Upper lobe of left lung (tissue), 6 donors: ENCODE measurements at places on chromosomes 6 and 20. TPM values are rescaled to one million over a fixed set of nuclear protein-coding genes. Genes with fewer than 3 reads are reported as not detected.
A peak's percentile ranks its signal among the peaks of the same experiment; 100 is the strongest.

Gene GABRR1
- not detected for total RNA-seq

Gene MAD2L1BP
- 27.4 TPM for total RNA-seq

Gene KCNK15
- total RNA-seq: 2.7 TPM

GRCh38 chr6:13135152-13135551 is 193.2 kb downstream of the TBC1D7 start:
- peak; percentile 8 for DNase-seq

DNA sequence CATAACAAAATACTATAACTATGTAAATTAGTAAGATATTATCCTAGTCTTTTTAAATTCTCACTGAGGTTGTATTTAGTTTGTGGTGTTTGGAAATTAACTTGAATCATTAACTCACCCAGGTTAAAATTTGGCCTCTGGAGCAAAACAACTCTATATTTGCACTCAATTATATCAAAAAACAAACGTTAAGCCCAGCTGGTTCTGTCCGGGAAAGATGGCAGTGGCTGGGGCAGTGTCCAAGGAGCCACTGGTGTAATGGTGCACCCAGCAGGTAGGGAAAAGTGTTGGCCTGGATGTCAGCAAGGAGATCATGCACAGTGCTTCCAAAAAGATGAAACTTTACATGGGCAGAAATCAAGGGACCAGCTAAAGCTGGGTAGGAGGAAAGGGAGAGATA is 285.3 kb upstream of the CITED2 start:
- no peak for DNase-seq

- no peak for DNase-seq
Measured at GRCh38 chr6:51098791-51099190, 280.1 kb downstream of the TFAP2B start.

GRCh38 chr6:155710704-155711103 is 255.1 kb upstream of the NOX3 start:
- no peak for DNase-seq

Gene MTFR2
- 9.4 TPM for total RNA-seq

Gene ZFP57
- not detected for total RNA-seq

- DNase-seq: no peak
Measured at GRCh38 chr6:158912655-158913054, 87.3 kb downstream of the RSPH3 start.

- no peak for DNase-seq
Measured at GRCh38 chr20:14208956-14209355, 128.5 kb downstream of the FLRT3 start.

DNA sequence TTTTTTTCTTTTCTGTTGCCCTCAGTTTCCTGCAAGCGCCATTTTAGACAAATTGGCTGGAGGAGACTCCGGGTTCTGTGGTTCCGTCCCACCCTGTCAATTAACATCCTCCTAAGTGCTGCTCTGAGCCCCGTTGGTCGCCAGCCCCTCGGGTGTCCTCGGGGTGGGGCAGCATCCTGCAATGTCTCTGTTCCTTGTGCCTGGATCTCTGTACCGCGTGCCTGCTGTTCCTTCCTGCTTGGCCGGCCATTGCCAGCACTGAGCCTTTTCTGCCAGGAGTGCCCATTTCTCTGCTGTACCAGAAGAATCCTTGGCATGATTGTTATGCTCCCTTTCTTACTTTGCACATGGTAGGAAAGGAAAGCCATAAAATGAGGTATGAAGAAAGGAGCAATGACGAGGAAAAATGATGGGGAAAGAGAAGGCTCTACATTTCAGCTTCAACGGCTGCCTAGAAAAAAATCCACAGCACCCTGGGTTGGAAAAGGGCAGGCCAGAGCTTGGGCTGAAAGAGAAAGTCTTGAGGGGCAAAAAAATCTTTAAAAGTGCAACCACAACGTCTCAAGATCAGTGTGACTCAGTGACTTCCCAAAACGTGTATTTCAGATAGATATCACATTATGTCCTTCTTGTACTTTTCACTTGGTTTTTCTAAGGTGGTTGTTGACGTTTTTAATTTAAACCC is 256.7 kb downstream of the CLIC5 start:
- no peak for DNase-seq

- DNase-seq: no peak
Measured at GRCh38 chr20:38543014-38543906, 37.7 kb upstream of the ADIG start.

GRCh38 chr6:2998998-2999617 is 586 bp upstream of the NQO2 start:
- DNase-seq: no peak

- DNase-seq: no peak
Measured at GRCh38 chr20:4366076-4366475, 350.7 kb upstream of the RNF24 start.

Gene HCRTR2
- total RNA-seq: not detected

DNA sequence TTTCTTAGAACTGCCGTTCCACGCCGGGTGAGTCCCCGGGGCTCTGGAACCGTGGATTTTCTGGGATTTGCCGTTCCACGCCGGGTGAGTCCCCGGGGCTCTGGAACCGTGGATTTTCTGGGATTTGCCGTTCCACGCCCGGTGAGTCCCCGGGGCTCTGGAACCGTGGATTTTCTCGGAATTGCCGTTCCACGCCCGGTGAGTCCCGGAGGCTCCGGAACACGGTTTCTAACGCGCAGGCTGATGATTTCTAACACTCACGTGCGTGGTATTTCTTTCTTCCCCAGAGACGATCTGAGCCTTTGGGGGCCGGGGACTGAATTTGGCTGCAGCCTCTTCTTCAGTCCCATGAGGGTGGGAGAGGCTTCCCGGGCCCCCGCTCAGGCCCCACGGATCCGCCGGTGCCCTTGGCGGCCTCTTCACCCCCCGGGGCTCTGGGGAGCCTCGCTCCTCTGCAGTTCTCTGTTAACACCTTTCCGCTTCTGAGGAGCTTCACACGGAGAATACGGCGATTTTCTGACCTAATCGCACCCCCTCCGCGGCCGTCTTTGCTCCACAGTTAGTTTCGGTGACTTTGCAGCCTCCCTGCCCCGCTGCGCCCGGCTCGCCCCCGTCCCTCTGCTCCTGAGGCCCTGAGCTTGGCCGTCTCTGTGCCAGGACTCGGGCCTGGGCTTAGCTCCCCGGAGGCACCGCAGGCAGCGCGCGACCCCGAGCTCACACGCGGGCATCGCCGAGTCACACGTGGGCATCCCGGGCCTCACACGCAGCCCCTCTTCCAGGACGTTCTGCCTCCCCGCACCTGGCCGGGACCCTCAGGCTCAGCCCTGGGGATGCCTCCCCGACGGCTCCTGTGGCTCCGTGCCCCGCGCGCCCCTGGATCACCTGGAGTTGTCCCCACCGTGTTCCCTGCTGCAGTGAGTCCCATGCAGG is 7.2 kb upstream of the KIF25 start:
- no peak for DNase-seq

DNA sequence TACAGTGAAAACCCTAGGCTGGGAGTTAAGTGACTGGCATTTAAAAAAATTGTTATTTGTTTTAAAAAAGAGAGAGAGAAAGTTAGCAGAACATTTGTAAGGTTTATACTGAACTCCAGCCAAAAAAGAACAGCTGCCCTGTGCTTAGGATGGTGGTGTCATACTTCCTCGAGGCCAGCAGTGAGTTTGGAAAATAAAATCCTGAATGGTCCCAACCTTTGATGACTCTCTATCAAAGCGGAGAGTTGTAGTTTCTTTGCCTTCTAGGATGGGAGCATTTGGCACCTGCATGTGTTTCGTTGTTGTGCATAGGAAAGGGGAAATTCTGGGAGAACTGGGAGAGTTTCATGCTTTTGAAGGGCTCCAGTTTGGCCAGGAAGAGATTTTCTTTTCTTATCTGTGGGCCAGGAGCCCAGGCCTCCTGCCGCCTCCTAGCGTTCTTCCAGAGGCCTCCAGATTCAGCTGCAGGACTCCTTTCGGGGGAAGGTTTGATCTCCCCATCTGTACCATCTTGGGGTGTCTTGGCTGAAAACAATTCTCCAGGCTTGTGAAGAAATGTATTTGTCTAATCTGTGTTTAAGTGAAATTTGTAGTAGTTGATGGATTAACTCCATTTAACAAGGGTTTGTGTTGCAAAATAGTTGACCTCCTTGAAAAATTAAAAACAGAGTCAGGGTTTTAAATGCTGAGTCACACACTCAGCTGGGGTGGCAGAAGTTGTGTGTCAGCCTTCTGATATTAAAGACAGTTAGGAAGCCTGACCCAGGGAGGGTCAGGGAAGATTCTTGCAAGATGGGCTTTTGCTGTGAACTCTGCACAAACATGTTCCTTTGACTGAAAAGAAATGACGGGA is 63.4 kb downstream of the TXNDC5 start:
- DNase-seq: no peak

Gene APOBEC2
- not detected for total RNA-seq

DNA sequence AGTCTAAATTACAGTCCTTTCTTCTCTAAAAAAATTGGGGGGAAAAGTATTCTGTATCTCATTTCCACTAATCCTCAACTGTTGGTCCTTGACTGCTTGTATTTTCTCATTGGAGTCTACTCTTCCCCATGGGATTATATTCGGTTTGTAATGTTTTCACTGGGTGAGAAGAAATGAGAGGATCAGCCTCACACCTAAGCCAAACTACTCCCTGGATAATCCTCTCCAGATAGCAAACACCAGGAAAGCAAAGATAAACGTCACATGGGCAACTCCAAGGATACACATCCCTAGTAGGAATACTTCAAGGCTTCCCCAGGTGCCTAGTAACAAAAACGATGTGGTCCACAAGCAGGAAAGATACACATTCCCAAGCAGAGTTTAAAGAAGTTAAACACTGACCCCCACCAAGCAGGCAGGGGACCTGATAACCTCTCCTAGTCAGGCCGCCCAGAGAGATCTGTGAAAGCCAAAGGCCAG is 53.9 kb upstream of the SOX4 start:
- DNase-seq: no peak

DNA sequence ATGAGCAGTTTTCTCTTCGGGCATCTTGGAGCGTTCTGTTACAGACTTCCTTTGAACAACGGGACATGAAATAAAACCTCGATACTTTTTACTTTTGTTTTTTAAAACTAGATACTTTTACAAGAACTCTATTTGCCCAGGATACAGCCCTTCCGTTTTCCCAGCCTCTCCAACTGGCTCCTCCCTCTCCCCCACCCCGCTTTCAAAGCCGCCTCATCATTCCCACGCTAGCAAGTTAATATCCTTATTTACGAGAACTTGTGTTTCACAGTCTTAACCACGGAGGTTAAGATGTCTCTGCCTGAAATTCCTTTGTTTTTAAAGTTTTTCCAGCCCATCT is 241 bp upstream of the CFAP206 start:
- no peak for DNase-seq

- DNase-seq: no peak
Measured at GRCh38 chr20:17765584-17765983, 65.8 kb downstream of the BANF2 start.

- DNase-seq: peak; percentile 40
Measured at GRCh38 chr6:156866220-156867015, 89.2 kb downstream of the ARID1B start.

Gene CRISP3
- 0.30 TPM for total RNA-seq

- DNase-seq: peak; percentile 74
Measured at GRCh38 chr6:36682328-36683144, 4.0 kb downstream of the CDKN1A start.

DNA sequence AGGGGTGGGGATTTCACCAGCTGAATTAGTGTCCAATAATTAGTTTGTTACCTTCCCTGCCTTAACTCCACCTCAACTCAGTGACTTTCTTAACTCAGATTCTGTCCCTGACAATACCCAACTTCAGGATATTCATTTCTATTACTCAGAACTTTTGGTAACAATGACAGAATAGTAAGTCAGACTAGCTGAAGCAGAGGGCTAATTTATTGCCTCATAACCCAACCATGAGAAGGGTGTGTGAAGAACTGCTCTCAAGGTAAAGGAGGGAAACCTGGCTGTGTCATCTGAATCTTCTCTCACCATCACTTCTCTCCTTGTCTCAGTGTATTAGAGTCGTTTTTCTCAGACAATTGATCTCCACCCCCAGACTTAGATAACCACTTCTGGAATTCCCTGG is 1.2 kb upstream of the PI3 start:
- no peak for DNase-seq

Gene PSORS1C1
- 9.4 TPM for total RNA-seq

Gene GPLD1
- total RNA-seq: 2.5 TPM

- no peak for DNase-seq
Measured at GRCh38 chr6:109056661-109057060, 38.0 kb downstream of the SESN1 start.

Gene MAP3K5
- 42.0 TPM for total RNA-seq

- peak; percentile 83 for DNase-seq
Measured at GRCh38 chr6:108175592-108176279, 9.9 kb downstream of the NR2E1 start.

- no peak for DNase-seq
Measured at GRCh38 chr6:113290684-113291083, 566.5 kb upstream of the MARCKS start.

- peak; percentile 58 for DNase-seq
Measured at GRCh38 chr6:18990059-18990978, 603.2 kb downstream of the RNF144B start.

- DNase-seq: no peak
Measured at GRCh38 chr20:43979576-43980105, 65.0 kb downstream of the TOX2 start.

DNA sequence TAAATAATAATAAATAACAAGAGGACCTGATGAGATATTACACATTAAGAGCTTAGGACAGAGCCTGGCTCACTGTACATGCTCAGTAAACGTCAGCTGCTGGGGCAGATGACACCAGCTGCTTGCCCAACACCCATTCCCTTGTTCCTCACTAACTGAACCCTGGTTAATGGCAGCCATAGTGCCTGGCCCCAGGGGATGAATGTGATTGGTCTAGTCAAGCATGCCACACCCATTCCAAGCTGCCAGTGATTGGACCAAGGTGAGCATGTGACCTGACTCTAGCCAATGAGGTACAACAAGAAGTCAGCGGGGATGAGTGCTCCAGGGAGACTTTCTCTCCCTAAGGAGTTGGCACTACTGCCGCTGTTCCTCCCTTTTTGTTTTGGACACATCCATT is 85.1 kb upstream of the PTPN1 start:
- no peak for DNase-seq

DNA sequence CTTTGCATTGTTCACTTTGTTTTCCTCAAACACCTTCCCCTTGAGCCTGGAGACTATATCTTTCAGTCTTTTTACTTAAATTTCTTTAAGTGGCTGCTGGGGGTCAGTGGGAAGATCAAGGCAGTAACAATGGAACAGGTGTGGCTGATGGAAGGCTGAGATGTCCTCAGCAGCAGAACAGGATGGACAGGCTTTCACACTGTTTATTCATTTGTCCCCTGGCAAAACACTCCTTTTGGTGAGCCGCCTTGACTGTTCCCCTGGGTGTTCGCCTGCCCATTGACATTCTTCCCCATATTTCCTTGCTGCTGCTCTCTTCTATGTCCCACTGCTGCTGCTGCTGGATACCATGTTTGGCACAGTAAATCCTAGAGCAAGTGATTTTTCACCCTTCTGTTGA is 38.1 kb downstream of the RNF144B start:
- DNase-seq: no peak

DNA sequence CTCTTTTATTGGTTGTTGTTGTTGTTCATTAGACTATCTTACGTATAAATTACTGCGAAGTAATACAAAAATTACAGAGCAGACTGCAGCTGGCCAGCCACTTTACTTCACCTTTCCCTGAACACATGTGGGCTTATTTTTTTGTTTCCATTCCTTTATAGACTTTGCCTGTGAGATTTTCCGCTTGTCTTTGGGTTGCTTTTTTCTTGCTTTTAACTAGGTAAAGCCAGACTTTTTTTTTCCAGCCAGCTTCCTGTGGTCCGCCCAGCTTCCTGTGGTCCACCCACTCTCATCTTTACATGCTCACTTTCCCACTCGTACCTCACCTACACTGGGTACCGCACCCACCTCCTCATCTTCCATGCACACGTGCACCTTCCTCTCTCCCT is 79.0 kb downstream of the IPCEF1 start:
- no peak for DNase-seq

GRCh38 chr20:54717983-54718382 is 242.6 kb downstream of the DOK5 start:
- DNase-seq: no peak
